ENCODE measurements at places on chromosomes 1 and 21.

- no peak for DNase-seq
These were observed 5.0 kb upstream of the ADGRB2 start for GRCh38 chr1:31768939-31769704.

DNA sequence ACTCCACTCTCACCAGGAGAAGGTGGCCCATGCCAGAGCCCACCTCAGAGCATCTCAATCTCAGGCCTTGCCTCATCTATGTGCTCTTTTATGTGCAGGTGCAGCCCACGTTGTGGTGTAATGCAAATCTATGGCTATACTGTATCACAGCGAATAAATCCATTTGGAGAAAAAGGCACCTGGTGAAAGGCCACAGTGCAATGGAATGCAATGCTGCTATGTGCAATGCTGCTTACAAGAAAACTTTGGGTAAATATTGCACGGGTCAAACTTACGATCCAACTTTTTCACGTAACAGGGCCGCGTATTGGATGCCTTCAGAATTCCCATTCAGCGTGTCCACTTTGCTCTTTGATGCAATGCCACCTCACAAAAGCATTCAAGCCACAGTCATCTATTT is 13.5 kb downstream of the ZBTB18 start:
- DNase-seq: no peak

- DNase-seq: no peak
These were observed 52.2 kb downstream of the ACP6 start for GRCh38 chr1:147618077-147618569.

GRCh38 chr1:29584776-29585175 is 348.5 kb downstream of the PTPRU start:
- no peak for DNase-seq

DNA sequence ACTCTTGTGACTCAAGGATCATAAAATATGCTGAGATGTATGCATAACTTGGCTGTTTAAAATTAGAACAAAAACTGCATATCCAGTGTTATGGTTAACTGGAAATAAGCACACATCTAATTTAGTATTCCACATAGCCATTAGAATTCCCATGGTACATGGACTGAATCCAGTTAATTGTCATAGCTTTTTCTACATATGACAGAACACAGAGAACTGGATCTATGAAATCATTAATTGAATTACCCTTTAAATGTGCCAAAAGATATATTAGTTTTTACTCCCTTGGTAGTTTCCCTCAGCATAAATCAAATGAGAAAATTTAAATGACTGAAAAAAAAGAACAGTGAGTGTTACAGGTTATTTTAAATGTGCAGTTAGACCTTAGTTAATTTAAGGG is 395.9 kb downstream of the NCAM2 start:
- DNase-seq: no peak

GRCh38 chr1:220371324-220371723 is 99.1 kb upstream of the RAB3GAP2 start:
- DNase-seq: no peak

DNA sequence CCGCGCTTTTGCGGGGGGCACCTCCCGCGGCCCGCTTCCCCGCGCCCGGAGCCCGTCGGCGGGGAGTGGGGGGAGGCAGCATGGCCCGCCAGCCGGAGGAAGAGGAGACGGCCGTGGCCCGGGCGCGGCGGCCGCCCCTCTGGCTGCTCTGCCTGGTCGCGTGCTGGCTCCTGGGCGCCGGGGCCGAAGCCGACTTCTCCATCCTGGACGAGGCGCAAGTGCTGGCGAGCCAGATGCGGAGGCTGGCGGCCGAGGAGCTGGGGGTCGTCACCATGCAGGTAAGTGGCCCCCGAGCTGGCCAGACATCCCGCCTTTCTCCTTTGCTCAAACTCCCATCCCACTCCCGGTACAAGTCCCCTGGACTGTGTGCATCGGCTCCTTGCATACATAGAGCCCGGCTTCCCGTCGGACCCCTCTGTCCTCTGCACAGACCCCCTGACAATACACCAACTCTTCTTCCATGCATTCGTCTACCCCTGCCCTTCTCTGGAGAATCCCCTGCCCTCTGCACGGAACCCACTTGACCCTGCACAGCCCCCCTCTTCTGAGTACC is 812 bp downstream of the CACHD1 start:
- DNase-seq: no peak
